Smooth muscle cell of bladder (primary cell): ENCODE measurements at places on chromosomes 12 and 14. TPM values are rescaled to one million over a fixed set of nuclear protein-coding genes. Genes with fewer than 3 reads are reported as not detected.

The FANCM gene
- 2.7 and 3.1 TPM in 2 replicates for total RNA-seq

The AMN gene
- total RNA-seq = 0.18 and 0.43 TPM in 2 replicates

The ALDH1L2 gene
- total RNA-seq = 44.7 and 44.8 TPM in 2 replicates

The PTPRR gene
- under 0.01 and 0.09 TPM in 2 replicates for total RNA-seq

The GNB3 gene
- 0.92 and 1.3 TPM in 2 replicates for total RNA-seq

The PTCSC3 gene
- not detected in 2 replicates for total RNA-seq

The KRT79 gene
- total RNA-seq = not detected in 2 replicates

The DDX23 gene
- 79.4 and 91.2 TPM in 2 replicates for total RNA-seq

The PSME2 gene
- 83.8 and 104 TPM in 2 replicates for total RNA-seq
